ENCODE measurements at places on chromosomes 13 and 19. TPM values are rescaled to one million over a fixed set of nuclear protein-coding genes. Genes with fewer than 3 reads are reported as not detected.

DNA sequence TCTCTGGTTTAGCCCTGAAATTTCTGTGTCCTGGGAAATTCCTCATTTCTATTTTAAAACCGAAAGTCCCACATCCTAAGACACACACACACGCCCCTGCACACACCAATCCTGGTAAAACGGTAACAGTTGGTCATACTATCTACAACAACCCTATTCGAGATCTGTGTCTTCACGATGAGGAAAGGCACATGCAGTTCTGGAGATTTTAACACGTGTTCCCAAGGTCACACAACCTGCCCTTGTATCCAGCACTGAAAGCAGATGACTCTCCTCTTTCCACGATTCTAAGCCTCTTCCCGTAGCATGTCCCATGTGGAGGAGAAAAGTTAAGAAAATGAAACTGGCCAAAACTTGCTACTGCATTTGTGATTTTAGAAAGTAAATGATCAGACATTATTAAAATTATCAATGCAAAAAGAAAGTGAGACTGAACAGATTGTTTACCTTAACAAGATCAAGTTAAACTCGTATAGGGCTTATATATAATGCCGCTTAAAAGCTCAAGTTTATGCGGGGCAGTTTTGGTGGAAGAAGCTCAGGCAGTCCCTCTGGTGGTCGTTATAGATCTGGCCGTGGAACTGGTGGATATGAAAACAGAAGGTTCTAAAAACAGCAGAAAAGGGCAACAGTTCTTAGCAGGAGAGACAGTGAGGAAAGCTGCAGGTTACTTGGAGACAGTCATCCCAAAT lies 32.7 kb downstream of the VSTM1 start:
- no peak for DNase-seq

- DNase-seq, result no peak
Observed at GRCh38 chr19:36101550-36102327, 9.2 kb upstream of the OVOL3 start.

DNA sequence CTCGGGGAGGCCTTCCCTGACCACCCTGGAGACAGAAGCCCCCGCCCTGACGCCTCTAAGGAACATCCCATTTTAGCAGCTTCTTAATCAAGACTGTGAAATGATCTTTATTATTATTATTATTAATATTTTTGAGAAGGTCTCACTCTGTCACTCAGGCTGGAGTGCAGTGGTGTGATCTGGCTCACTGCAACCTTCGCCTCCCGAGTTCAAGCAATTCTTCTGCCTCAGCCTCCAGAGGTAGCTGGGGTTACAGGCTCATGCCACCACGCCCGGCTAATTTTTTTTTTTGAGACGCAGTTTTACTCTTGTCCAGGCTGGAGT lies 3.6 kb upstream of the DAND5 start:
- no peak for DNase-seq

DNA sequence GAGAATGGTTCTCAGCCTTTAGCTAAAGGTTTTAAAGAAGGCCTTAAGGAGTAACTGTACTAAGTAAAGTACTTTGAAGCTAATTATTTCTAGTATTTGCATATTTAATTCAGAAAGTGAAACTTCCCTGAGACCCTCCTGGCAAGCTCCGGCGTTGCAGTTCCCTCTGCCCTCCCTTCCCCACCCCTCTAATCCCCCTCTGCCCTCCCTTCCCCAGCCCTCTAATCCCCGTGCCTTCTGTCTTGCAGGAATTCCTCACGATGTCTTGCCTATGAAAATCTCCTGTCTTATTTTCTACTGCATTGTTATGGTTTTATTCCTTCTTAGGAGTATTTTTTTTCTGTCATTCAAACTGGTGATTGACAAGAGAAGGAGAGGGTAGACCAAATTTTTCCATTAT lies 236.9 kb downstream of the COL4A1 start:
- no peak for DNase-seq

- DNase-seq, result no peak
Observed at GRCh38 chr13:93875547-93875946, 603.9 kb downstream of the DCT start.

DNA sequence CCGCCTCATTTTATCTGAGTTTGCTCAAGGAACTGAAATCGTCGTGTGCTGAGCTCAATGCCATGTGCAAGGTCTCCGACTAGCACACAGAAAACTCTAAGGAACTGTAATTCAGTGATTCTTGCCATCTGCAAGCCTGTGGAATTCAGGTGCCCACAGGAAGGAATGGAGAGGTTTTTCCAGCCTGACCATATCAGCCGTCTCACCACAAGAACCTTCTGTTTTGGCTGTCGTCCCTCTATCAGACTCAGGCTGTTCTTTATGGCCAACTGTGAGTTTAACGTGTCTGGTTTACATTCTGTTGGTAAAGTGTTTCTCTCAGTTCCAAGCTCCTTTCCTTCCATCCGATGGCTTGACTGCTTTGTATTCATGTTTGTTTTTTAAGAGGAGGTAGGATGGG lies 293.5 kb downstream of the SPRY2 start:
- no peak for DNase-seq

SPACA4 gene
- not detected for total RNA-seq

PDX1 gene
- not detected for total RNA-seq

ITGBL1 gene
- not detected for total RNA-seq
